Activated CD4-positive, alpha-beta T cell treated with anti-CD3 and anti-CD28 coated beads for 36 hours (primary cell): ENCODE measurements at places on chromosomes 2 and 18. TPM values are rescaled to one million over a fixed set of nuclear protein-coding genes. Genes with fewer than 3 reads are reported as not detected.

The LIMS3 gene
- 0.18 TPM for total RNA-seq

The CHRND gene
- total RNA-seq, result not detected

The CNGA3 gene
- not detected for total RNA-seq

The HOXD13 gene
- not detected for total RNA-seq

The IL1A gene
- total RNA-seq, result 6.9 TPM

The RESP18 gene
- not detected for total RNA-seq

The POTEJ gene
- not detected for total RNA-seq

The POTEI gene
- not detected for total RNA-seq

The SCN9A gene
- not detected for total RNA-seq

The IL18R1 gene
- 22.4 TPM for total RNA-seq

DNA sequence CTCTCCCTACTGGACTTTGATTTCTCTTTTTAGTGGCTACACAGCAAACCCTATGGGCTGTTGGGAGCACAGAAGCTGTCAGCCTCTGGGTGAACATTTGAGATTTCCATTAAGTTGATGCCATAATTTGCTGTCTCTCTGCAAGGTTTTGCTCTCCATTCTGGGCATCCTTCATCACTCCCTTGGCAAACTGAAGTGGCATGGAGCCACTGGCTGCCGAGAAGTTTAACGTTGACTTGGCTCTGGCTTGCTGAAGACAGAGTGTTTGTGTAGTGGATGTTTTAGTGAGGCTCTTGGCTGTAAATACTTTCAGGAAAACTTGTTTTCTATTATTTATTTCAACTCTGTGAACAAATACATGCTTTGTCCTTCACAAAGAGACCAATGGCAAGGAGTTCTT is 91.5 kb downstream of the ALK start:
- DNase-seq, result no peak
- peaks cover 32% of the 10 kb centered on the region for H3K27me3 ChIP-seq
- H3K36me3 ChIP-seq, result no peaks in the 10 kb centered on the region
- no peak overlapping the region for H3K27ac ChIP-seq
- no peaks in the 10 kb centered on the region for H3K4me1 ChIP-seq
- no peak overlapping the region for H3K4me3 ChIP-seq

DNA sequence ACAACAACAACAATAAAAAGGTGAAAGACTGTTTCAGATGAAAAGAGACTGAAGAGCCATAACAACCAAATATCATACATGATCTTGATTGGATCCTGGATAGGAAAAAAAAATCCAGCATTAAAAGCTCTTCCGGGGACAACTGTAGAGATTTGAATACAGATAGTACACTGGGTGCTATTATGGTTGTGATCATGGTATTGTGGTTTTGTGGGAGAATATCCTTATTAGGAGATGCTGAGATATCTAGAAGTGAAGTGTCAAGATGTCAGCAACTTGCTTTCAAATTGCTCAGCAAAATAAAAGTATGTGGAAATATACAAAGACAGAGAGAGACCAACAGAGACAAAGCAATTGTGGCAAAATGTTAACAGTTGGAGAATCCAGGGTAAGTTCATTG is 15.5 kb upstream of the SPATA3 start:
- DNase-seq, result no peak
- peaks cover 65% of the 10 kb centered on the region for H3K4me1 ChIP-seq
- H3K27ac ChIP-seq, result peak overlapping the region; percentile 4
- H3K27me3 ChIP-seq, result peaks cover 2% of the 10 kb centered on the region
- H3K4me3 ChIP-seq, result no peak overlapping the region
- no peaks in the 10 kb centered on the region for H3K36me3 ChIP-seq

- no peaks in the 10 kb centered on the region for H3K27me3 ChIP-seq
- H3K36me3 ChIP-seq, result peaks cover 40% of the 10 kb centered on the region
- H3K27ac ChIP-seq, result peak overlapping the region; percentile 79
- peak; percentile 69 for DNase-seq
These were observed 472 bp downstream of the SLC20A1 start for GRCh38 chr2:112646102-112646719.

- no peaks in the 10 kb centered on the region for H3K27me3 ChIP-seq
- no peak overlapping the region for H3K4me3 ChIP-seq
- H3K36me3 ChIP-seq, result no peaks in the 10 kb centered on the region
- H3K27ac ChIP-seq, result no peak overlapping the region
These were observed 1012.0 kb downstream of the LRP1B start for GRCh38 chr2:141118836-141119235.

DNA sequence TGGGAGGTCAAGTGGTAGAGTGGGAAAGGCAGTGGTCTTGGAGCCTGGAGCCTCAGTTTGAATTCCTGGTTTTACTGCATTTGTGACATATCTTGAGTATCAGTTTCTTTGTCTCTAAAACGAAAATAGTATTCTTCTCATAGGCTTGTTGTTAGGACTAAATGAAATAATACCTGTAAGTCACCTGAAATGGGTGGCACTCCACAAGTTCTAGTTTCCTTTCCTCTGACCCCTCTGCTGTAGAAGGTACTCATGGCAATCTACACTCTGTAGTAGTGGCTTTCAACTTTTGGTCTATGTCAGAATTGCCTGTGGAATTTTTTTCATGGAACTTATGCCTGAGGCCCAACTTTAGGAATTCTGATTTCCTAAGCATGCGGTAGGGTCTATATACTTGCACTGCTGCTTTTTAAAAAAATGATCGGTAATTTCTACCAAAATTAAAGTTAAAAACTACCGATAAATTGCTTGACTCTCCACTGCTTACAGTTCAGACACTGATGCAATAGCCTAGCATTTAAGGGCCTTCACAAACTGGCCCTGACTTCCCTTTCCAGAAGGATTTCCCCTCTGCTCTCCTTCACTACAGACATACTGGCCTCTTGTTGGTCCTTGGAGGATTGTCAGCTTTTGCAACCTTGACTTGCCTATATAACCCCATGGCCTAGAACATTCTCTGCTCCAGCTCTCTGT is 47.2 kb downstream of the PLEK start:
- peaks cover 7% of the 10 kb centered on the region for H3K27me3 ChIP-seq
- H3K4me3 ChIP-seq, result no peak overlapping the region
- no peak for DNase-seq
- no peak overlapping the region for H3K27ac ChIP-seq

DNA sequence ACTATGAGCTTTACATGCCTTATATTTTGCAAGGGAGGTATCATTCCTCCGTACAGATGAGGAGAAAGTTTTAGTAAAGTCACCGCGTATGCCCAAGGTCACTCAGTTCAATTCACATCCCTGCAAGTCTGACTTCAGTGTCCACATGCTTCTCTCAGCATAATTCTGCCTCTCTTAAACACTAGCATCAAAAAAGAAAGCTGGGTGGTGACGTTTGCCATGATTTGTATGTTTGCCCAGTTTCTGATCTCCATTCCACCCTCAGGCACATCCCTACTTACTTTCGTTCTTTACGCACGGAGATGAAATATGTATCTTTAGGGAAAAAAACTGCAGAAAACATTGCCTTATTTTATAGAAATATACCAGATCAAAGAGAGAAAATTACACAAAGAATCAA is 129.2 kb upstream of the PTPRM start:
- no peaks in the 10 kb centered on the region for H3K4me1 ChIP-seq
- DNase-seq, result no peak
- H3K27ac ChIP-seq, result no peak overlapping the region

- no peak overlapping the region for H3K4me3 ChIP-seq
- H3K27ac ChIP-seq, result no peak overlapping the region
- no peaks in the 10 kb centered on the region for H3K27me3 ChIP-seq
- H3K36me3 ChIP-seq, result no peaks in the 10 kb centered on the region
- DNase-seq, result no peak
These were observed 302.9 kb upstream of the NXPH2 start for GRCh38 chr2:139083121-139083520.

DNA sequence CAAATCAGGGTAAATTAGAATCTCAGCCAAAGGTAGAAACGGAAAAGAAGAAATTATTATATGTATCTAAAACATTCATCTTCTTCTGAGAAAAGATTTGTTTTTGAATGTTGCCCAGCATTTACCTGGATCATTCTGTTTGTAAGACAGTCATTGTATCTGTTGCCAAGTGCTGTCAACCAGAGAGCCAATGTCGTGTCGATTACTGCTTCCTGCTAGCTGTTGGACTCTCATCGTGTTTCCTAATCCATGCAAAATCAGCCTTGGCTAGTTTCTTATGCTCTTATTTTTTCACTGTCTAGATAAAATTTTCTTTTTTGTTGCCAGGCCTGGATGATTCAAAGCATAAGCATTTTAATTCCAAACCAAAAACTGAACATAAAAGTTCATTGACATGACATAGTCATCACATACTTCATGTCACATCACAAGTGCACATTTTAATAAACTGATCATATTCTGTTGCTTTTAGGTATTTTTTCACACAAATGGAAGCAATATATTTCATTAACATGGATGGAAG is 202.3 kb downstream of the KCNH7 start:
- H3K4me3 ChIP-seq, result no peak overlapping the region
- H3K4me1 ChIP-seq, result no peaks in the 10 kb centered on the region
- no peaks in the 10 kb centered on the region for H3K36me3 ChIP-seq
- H3K27me3 ChIP-seq, result no peaks in the 10 kb centered on the region

DNA sequence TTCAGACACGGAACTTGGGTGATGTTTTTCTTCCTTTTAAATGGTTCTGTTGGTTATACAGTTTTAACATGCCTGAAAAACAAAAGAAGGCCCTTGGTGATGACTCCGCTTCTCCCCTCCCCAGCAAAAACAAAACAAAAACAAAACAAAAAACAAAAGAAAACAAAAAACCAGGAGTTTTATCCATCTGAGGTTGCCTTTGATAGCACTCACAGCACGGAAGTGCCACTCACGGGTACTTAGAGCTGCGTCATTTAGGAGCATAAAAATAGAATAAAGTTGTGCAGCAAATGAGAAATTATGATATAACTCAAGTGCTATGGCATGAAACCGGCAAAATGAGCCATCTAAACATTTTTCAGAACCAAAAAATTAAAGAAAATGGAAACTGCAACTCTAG is 57.7 kb downstream of the ZEB2 start:
- H3K4me3 ChIP-seq, result no peak overlapping the region
- no peaks in the 10 kb centered on the region for H3K36me3 ChIP-seq
- no peak overlapping the region for H3K27ac ChIP-seq
- H3K27me3 ChIP-seq, result peaks cover 2% of the 10 kb centered on the region
- H3K4me1 ChIP-seq, result peaks cover 13% of the 10 kb centered on the region

GRCh38 chr2:73107211-73107926 is 5.4 kb downstream of the RAB11FIP5 start:
- DNase-seq, result no peak
- peak overlapping the region; percentile 40 for H3K27ac ChIP-seq
- no peak overlapping the region for H3K4me3 ChIP-seq
- no peaks in the 10 kb centered on the region for H3K36me3 ChIP-seq
- peaks cover 21% of the 10 kb centered on the region for H3K4me1 ChIP-seq

- H3K36me3 ChIP-seq, result no peaks in the 10 kb centered on the region
- peaks cover 4% of the 10 kb centered on the region for H3K4me1 ChIP-seq
- no peak for DNase-seq
These were observed 56.1 kb upstream of the DNMT3A start for GRCh38 chr2:25397777-25398176.

- no peaks in the 10 kb centered on the region for H3K27me3 ChIP-seq
- H3K36me3 ChIP-seq, result peaks cover 16% of the 10 kb centered on the region
- H3K27ac ChIP-seq, result no peak overlapping the region
- no peak overlapping the region for H3K4me3 ChIP-seq
- peaks cover 30% of the 10 kb centered on the region for H3K4me1 ChIP-seq
These were observed 9.4 kb downstream of the FAM210A start for GRCh38 chr18:13716916-13717315.

- no peak for DNase-seq
- no peaks in the 10 kb centered on the region for H3K36me3 ChIP-seq
- no peak overlapping the region for H3K4me3 ChIP-seq
- no peak overlapping the region for H3K27ac ChIP-seq
These were observed 76.3 kb downstream of the DDX1 start for GRCh38 chr2:15667809-15668556.

DNA sequence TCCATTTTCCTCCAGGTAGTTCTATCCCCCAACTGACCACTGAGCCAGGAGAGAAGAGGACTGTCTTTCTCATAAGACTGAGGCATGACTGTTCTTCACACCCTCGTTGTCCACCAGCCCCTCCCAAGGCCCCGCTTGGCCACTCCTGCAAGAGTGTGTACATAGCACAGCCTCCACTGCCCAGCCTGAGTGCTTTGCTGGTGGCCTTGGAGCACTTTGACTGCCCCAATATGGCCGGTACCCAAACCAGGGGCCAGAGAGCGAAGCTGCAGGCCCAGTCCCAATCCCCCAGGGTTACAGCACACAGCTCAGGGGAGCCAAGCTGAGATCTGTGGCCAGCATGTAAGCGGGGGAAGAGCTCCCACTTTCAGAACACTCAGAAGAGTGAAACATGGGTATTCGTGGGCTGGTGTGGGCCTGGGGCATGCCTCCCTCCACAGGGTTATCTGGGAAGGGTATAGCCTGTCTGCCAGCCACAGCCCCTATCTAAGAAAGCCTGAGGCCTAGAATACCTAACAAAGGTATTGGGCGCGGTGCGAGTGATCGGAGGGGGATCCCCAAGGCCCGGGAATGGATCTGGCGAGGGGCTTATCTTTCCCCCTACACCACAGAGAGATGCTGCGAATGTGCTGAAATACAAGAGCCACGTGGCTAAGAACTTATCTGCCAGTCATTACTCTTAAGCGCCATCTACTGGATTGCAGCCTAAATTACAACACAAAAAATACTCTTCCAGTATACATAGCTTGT is 163.8 kb downstream of the WDPCP start:
- H3K4me3 ChIP-seq, result no peak overlapping the region
- peak; percentile 16 for DNase-seq
- no peaks in the 10 kb centered on the region for H3K27me3 ChIP-seq
- H3K27ac ChIP-seq, result no peak overlapping the region

DNA sequence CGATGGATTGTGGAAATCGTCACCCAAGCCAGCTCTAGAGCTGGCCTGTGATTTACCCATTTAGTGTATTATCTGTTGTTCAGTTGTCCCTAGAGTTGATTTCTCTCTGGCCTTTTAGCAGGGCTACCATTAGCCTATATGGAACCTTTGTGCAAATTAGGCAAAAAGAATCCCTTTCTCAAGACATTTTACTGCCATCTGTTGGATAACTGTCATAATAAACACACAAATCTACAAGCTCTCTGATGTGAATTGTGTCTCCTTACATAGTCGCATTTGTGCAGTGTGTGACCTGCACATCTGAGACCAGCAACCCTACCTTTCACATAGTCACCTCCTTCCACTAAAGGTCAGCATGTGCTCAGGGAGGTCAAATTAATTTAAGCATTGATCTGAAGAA is 34.0 kb downstream of the LOXHD1 start:
- H3K4me3 ChIP-seq, result no peak overlapping the region
- H3K36me3 ChIP-seq, result no peaks in the 10 kb centered on the region
- DNase-seq, result no peak
- peaks cover 31% of the 10 kb centered on the region for H3K4me1 ChIP-seq
- no peaks in the 10 kb centered on the region for H3K27me3 ChIP-seq

- DNase-seq, result no peak
- peaks cover 3% of the 10 kb centered on the region for H3K36me3 ChIP-seq
- no peaks in the 10 kb centered on the region for H3K4me1 ChIP-seq
- no peak overlapping the region for H3K4me3 ChIP-seq
These were observed 72.0 kb upstream of the MRPS9 start for GRCh38 chr2:104965900-104966299.

DNA sequence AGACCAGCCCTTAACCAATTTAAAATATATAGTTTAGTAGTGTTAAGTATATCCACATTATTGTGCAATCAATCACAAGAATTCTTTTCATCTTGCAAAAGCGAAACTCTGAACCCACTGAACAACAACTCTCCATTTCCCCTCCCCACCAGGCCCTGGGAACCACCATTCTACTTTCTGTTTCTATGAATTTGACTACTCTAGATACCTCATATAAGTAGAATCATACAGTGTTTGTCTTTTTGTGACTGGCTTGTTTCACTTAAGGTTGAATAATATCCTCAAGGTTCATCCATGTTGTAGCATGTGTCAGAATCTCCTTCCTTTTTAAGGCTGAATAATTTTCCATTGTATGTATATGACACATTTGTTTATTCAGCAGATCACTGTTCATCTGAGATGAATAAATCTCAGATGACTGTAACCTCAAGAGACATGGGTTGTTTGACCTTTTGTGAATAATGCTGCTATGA is 8.1 kb upstream of the SOS1 start:
- H3K4me3 ChIP-seq, result peak overlapping the region; percentile 12
- no peaks in the 10 kb centered on the region for H3K36me3 ChIP-seq
- peaks cover 44% of the 10 kb centered on the region for H3K4me1 ChIP-seq
- peaks cover 2% of the 10 kb centered on the region for H3K27me3 ChIP-seq
